ENCODE measurements at places on chromosomes 2 and 18.

DNA sequence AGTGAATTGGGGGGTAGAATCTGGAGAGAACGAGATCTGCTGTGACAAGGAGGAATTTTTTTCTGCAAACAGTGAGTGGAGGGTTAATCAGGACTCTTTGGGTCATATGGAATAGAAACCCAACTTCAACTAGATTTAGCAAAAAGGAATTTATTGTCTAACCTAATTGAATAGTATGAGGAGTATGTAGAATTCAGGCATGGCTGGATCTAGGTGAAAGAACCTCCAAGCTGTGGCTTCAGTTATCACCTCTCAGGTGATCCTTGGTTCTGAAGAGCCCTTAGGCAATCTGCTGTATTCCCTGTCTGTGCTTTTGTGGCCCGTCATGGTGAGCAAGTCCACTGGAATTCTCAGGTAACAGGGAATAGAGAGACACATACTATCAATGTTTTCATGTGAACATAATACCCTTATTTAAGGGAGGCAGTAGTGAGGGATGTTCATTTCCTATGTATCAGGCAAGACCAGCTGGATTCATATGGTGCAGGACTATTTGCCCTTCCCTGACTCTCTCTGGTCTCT is 164.7 kb downstream of the ALPK2 start:
- DNase-seq = no peak

- no peak for DNase-seq
These were observed 37.1 kb upstream of the ZCCHC2 start for GRCh38 chr18:62485684-62486083.

GRCh38 chr2:1715184-1716013 is 28.9 kb downstream of the PXDN start:
- no peak for DNase-seq

DNA sequence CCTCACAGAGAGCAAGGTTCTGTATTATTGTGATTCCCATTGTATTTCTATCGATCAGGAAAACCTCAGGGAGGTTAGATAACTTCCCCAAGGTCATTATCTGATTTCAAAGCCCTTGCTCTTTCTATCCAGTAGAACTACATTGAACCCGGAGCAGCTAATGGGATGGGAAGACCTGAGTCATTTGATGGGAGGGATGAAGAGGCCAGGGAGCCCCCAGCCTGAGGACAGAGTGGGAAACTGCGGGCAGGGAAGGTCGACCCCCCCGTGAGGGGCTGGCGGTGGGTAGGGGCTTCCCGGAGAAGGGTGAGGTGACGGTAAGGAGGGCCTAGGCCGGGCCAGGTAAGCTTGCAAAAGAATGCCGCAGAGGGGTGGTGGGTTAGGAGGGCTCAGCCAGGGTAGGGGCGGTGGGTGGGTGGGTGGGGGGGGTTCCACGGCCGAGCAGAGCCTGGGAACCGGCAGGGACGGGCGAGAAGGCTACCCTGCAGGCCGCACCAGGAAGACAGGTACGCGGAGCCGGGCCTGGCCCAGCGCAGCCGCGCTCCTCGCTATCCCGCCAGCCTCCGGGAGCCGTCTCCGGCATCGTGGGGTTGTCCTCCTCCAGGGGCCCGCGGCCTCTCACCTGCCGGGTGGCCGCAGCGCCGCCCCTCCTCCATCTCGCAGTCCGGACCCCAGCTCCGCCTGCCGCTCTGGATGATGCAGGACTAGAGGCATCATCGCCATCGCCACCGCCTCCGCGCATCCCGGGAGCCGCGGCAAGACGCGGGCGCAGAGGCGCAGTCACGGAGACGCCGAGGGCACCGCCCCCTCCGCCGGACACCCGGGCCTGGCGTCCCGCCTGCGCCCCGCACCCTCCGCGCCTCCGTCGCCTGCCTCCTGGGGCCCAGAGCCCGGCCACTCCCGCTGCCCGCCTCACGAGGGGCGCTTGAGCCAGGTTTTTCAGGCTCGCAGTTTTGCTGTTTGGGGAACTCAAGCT is at the start of gene GPR75:
Gene GPR75 (minus strand): TSS at position 762 of the 976 bp plus-strand sequence. CDS start 5,211 bp downstream, outside the sequence.
- DNase-seq = no peak
